ENCODE measurements at places on chromosomes 6 and 20.

GRCh38 chr6:138000941-138001340 is 106.3 kb downstream of the PERP start:
- DNase-seq = no peak

GRCh38 chr20:51363813-51364212 is 178.7 kb downstream of the NFATC2 start:
- DNase-seq = no peak

GRCh38 chr6:113182370-113183141 is 674.6 kb upstream of the MARCKS start:
- DNase-seq = no peak

DNA sequence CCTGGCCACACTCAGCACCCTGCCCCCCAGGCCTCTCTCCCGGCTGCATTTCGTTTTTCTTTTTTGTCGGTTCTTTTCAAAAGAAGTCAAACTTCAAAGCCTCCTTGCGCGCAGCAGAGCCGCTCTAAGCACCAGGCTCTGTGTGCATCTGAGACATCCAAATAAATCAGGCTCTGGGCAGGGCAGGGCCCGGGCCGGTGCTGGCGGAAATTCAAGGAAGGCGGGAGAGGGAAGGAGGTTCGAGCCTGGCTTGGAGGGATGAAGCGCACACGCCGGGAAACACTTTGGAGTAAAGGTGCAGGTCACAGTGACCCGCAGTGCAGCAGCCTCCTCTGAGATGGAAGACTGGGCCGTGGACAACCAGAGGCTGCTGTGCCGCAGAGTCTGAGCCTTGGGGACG is 5.8 kb downstream of the GATA5 start:
- no peak for DNase-seq

- no peak for DNase-seq
These were observed 21.2 kb upstream of the NHSL1 start for GRCh38 chr6:138520463-138520862.

- no peak for DNase-seq
These were observed 9.6 kb downstream of the ERGIC3 start for GRCh38 chr20:35551503-35551902.

- DNase-seq = no peak
These were observed 140.3 kb downstream of the CDC5L start for GRCh38 chr6:44527583-44528369.

DNA sequence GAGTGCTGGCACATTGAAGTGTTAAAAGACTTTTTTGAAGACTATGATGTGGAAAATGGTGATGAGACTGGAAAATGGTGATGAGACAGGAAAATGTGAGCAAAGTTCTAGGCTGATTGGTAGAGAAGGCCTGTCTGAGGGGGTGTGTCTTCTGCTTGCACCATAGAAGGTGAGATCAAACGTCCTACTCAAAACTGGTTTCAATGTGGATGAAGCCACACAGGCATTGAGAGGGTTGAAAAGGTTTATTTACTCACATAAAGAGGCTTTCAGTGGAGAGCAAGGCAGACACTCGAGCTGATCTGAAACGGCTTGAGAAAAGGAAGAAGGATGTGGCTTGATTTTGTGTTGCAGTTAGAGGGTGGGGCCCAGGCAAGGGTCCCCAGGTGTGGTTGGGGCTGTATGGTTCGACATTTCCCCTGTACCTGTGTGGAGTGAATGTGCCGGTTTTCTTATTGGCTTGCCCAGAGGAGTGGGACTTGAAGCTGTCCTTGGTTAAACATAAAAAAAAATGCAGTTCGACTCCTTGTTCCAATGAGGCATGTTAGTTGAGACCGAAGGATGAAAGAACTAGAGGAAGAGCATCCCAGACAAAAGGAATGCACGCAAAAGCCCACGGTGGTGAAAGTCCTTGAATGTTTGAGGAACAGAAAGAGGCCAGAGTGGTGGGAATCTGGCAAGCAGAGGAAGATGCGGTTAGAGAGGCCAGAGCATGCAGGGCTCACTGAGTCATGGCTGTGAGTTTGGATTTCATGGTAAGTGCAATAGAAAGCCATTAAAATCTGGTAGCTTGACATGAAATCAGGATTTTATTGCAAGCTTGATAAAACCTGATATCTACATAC is 172.3 kb downstream of the EPM2A start:
- DNase-seq = no peak

DNA sequence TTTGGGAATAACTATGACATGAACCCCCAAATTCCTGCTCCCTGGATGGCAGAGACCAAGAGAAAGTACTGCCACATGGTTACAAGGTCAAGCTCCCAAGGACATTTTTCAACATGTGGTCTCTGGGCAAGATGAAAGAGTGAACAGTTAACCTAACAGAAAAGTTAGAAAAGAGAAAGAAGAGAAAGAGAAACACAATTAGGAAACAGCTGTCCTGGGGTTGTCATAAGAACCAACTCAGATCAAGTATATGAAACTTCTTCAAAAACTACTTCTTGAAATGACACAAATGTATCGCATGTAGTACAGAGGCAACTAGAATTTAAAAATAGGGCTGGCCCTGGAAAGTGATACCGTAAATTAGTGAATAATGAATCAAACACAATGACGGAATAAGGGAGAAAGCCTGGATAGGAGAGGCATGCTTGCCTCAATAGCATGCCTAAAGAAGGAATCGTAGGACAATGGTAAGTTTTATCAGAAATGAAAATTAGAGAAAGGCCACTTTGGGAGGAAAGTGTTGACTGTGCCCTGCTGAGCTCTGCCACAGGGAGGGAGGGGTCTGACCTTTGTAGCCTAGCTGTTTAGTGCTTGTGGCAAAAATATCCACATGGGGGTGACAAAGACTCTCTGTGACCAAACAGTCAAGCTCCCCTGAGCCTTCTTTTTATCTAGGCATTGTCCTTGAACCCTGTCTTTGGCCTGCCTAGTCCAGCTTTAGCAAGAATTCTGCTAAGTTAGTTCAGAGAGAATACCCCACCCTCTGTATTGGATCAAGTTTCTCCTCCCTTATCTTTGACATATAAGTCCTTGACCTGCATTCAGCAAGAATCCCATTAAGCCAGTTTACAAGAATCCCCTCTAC is 4.3 kb upstream of the DCBLD1 start:
- no peak for DNase-seq

DNA sequence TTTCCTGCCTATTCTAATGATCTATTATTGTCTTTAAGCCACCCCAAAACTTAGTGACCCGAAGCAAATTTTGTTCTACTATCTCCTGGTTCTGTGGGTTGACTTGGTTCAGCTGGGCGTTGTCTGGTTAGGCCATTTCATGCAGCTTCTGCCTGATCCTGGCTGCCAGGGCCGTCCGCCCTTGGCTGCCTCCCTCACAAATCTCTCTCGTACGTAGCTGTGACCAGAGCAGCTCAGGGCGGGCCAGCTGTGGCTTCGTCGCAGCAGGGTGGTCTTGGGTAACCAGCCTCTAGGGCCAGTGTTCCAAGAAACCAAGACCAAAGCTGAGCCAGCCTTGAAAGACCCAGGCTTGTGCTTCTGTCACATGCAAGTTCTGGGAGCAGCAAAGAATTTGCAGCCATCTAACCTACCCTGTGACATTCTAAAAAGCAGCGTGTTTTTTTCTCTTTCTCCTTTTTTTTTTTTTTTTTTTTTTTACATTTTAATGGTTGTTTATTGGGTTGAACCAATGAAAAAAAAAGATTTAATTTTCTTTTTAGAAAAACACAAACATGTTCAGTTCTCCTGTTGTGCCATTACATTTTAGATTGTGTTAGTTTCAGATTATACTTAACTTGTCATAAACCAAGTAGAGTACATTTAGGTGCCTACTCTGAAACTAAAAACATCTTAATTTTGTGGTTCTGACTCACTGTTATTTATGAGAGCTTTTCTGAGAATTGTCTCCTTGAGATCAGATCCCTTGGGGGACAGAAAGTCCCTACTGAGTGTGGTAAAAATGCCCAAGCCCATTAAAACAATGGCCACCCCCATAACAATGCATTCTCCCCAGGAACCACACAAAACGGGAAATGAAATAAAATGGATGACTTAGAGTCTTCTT is 83.9 kb downstream of the ZDHHC14 start:
- DNase-seq = no peak

DNA sequence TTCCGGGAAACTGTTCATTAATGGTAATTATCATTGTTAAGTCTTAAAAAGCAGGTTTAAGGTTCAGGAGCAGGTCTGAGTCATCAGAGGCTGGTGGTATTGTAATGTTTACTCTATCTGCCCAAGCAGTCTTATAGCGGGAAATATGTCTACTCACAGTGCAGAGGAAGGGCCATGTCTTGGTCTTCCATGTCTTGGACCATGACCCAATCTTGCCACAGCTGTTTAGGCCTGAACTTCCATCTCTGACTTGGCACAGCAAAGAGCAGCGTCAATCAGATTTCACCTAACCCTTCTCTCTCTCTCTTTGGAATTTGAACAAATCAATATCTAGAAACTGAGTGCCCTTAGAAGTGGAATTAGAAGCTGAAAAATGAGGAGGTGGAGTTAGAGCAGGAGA is 25.8 kb downstream of the SLC2A12 start:
- no peak for DNase-seq

GRCh38 chr20:24353135-24353690 is 116.2 kb upstream of the SYNDIG1 start:
- no peak for DNase-seq

DNA sequence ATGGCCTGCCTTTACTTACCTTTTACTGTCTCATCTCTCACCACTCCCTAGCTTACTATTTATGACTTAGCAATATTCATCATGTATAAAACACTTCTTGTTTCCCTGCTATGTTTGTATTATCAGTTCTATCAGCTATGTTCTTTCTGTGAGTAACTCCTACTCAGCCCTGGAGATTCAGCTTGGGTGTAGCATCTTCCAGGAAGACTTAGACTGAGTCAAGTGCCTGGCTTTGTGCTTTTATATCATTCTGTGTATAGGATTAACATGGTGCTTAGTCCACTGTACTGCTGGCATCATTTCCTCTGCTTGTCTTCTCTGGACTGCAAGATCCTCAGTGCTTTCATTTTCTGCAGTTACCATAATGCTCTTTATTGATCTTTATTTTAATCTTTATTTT is 257.8 kb downstream of the BTBD3 start:
- no peak for DNase-seq

- no peak for DNase-seq
These were observed 280.8 kb downstream of the SOX4 start for GRCh38 chr6:21874372-21874771.

DNA sequence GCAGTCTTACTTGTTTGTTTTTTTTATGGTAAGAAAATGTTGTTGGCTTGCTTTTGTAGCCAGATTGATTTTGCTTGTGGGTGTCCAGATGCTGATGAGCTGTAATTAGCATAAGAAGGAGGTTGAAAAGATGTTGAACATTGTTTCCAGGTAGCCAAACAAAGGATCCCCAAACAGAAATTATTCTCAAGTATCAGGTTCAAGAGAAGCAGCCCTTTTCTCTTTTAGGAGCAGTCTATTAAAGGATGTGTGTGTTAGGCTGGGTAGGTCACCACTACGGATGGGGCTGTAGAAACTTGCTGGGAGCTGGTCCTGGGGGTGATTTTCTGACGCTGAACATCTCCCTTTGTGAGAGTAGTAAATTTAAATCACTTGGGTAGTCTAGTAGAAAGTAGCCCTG is 86.9 kb upstream of the VSTM2L start:
- DNase-seq = peak; percentile 9

- DNase-seq = no peak
These were observed 471.7 kb downstream of the CDKAL1 start for GRCh38 chr6:21005816-21006570.

DNA sequence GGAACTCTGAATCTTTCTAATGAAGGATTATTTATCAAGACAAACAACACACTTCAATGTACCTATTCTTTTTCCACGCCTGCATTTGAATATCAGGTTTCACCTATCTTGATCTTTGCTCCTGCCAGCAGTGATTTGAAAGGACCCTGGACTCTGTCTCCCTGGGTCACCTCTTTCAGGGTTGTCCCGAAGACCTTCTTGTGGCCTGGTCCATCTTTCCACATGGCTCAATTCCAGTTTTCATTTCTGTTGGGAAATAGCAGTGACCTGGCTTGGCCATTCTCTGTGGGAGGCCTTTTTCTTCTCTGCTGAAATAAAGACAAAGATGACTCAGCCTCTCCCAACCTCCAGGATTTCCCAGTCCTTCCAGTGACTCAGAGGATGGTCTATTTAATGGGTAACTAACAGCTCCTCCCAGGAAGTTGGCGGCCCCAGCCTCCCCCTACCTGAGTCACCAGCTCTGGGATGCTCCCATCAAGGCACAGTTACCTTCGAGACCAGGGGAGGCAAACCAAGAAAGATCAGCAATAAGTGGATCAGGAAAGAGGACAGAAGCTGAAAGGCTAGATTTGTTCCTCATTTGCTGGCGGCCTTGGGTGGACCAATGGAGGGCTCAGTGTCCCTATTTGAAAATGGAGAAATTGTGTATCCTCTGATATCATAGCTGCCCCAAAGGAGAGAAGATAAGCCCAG is 120.2 kb upstream of the RNF24 start:
- no peak for DNase-seq

DNA sequence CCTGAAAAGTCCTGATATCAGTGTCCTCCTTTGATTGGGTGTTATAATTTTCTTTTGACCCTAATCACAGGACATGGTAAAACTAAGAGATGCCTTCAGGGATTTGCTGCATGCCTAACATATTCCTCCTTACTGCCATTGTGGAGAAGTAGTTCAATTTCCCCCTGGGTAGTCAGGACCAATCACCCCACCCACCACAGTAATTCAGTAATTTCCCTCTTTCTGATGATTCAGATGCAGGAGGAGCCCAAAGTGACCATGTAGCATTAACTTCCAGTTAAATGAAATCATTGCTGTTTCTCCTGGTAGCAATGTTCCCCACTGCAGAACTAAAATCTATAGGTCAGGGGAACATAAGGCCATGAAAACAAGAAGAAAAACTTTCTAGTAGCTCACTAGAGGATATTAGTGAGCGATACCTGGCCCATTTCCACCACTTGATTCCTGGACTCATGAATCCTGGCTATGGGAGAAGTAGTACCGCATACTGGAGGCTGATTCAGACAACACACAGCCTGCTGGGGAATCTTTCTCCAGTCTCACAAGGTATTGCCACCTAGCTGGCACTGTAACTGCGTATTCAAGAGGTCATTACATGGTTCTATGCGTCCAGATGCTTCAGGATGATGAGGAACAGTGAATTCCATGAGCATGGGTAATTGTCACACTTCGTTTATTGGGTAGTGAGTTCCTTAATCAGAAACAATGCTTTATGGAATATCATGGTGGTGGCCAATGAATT is 561.2 kb downstream of the HAO1 start:
- DNase-seq = no peak

DNA sequence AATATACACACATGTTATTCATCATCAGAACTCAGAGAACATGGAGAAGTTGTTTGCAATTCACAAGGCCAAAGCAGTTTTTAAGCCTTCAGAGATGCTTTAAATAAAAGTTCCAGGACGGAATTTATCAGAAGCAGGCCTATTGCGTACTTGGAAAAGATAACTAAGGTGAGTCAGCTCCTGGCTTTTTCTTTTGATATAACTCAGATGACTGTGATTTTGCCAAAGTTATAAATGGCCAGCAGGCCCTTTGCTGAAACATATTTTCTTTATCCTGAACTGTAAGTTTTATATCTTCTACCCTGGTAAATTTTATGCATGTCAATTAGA is 55.0 kb upstream of the PLCB1 start:
- DNase-seq = no peak

Data from iPS DF 6.9 (cell line).